Endothelial cell of umbilical vein (primary cell): ENCODE measurements at places on chromosomes 6 and 20. TPM values are rescaled to one million over a fixed set of nuclear protein-coding genes. Genes with fewer than 3 reads are reported as not detected.
A peak's percentile ranks its signal among the peaks of the same experiment; 100 is the strongest.

DNA sequence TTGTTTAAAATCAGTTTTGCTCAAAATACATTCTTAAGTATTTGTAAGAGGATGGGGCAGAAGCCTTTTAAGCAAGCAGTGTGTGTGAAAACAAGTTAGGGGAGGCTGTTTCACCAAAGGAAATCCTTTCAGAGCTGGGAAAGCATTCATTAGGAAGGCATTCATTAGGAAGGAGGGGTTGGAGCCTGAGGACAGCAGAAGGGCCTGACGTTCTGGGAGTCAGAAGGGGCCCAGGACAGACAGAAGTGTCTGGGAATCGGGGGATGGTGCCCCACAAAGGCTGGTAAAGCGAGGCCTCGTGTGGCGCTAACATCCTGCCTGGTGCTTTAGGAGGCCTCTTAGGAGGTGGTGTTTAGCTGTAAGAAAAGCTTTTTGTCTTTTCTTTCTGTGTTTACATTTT lies 80.6 kb upstream of the NXT1 start:
- peaks cover 17% of the 10 kb centered on the region for H3K4me1 ChIP-seq
- peak overlapping the region; percentile 76 for H3K27ac ChIP-seq
- no peaks in the 10 kb centered on the region for H3K36me3 ChIP-seq
- no peak overlapping the region for H3K4me3 ChIP-seq
- peak; percentile 91 for DNase-seq
- no peaks in the 10 kb centered on the region for H3K27me3 ChIP-seq

DNA sequence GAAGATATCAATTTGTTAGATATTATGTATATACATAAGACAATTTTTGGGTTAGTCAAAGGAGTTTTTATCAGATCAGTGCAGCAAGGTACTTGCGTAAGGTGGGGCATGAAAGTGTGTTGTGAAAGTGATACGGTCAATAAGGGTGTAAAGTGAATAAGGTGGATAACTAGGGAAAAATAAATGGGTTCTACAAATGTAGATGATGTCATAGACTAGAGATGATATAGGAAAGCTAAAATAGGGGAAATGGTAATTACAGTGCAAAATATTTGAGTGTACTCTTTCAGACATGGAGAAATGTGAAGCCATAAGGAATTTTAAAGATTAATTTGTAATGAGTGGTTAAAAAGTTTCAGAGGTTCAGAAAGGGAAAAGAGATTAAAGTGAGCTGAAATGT lies 180.6 kb upstream of the KHDRBS2 start:
- no peaks in the 10 kb centered on the region for H3K36me3 ChIP-seq
- no peak for DNase-seq
- H3K4me3 ChIP-seq = no peak overlapping the region
- no peak overlapping the region for H3K27ac ChIP-seq
- no peaks in the 10 kb centered on the region for H3K27me3 ChIP-seq
- H3K4me1 ChIP-seq = no peaks in the 10 kb centered on the region

Gene FOXQ1
- polyA plus RNA-seq = not detected in 2 replicates

DNA sequence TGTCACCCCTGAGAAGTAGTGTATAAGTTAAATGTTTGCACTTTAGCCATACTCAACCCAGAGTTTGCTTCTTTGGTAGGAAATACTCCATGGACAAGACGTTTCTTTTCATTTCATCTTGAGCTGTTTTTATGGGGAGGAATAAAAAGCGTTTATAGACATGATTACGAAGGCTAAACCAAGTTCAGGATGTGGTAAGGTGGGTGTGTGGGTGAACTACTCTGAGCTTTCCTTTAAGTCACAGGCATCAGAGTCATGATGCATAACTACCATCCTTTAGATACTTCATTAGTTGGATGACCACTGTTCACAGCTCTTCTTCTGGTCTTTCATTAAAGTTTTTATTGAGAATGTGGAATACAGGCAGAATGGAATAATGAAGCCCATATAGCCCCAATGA lies 48.9 kb downstream of the EBF4 start:
- no peak for DNase-seq
- H3K27me3 ChIP-seq = peaks cover 5% of the 10 kb centered on the region
- H3K4me3 ChIP-seq = no peak overlapping the region

GRCh38 chr20:16066571-16066970 lies 506.7 kb downstream of the KIF16B start:
- no peaks in the 10 kb centered on the region for H3K4me1 ChIP-seq
- DNase-seq = no peak
- no peaks in the 10 kb centered on the region for H3K27me3 ChIP-seq

GRCh38 chr6:13524801-13525508 lies 37.6 kb upstream of the GFOD1 start:
- peaks cover 41% of the 10 kb centered on the region for H3K4me1 ChIP-seq
- no peak overlapping the region for H3K4me3 ChIP-seq
- H3K36me3 ChIP-seq = no peaks in the 10 kb centered on the region
- no peak overlapping the region for H3K27ac ChIP-seq
- H3K27me3 ChIP-seq = no peaks in the 10 kb centered on the region
- peak; percentile 15 for DNase-seq

GRCh38 chr20:35039146-35039545 lies 53.5 kb downstream of the TRPC4AP start:
- no peaks in the 10 kb centered on the region for H3K4me1 ChIP-seq
- H3K27me3 ChIP-seq = no peaks in the 10 kb centered on the region
- H3K27ac ChIP-seq = no peak overlapping the region
- DNase-seq = no peak
- H3K36me3 ChIP-seq = peaks cover 20% of the 10 kb centered on the region

DNA sequence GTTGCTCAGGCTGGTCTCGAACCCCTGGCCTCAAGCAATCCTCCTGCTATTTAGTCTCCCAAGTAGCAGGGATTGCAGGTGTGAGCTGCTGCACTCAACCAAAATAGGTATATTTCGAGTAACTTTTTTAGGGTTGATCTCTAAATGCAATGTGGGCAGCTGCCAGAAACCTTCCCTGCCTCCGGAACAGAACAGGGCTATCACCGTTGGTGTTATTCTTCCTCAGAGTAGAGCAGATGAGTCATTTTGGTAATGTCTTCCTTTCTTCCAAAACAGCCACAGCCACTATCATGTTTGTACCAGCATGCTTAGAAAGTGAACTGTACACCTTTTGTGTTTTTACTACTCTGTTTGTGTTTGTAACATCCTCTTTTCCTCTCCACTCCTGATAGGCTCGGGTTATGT lies 44.1 kb downstream of the SNX9 start:
- H3K36me3 ChIP-seq = no peaks in the 10 kb centered on the region
- H3K27ac ChIP-seq = peak overlapping the region; percentile 28
- H3K4me1 ChIP-seq = peaks cover 35% of the 10 kb centered on the region
- DNase-seq = peak; percentile 81
- H3K4me3 ChIP-seq = no peak overlapping the region

GRCh38 chr20:39698752-39699151 lies 736.6 kb downstream of the DHX35 start:
- no peaks in the 10 kb centered on the region for H3K27me3 ChIP-seq
- H3K27ac ChIP-seq = no peak overlapping the region
- no peak overlapping the region for H3K4me3 ChIP-seq
- no peaks in the 10 kb centered on the region for H3K36me3 ChIP-seq
- DNase-seq = no peak

- H3K27me3 ChIP-seq = no peaks in the 10 kb centered on the region
- DNase-seq = no peak
- peak overlapping the region; percentile 77 for H3K27ac ChIP-seq
- peak overlapping the region; percentile 99 for H3K4me3 ChIP-seq
- peaks cover 5% of the 10 kb centered on the region for H3K4me1 ChIP-seq
- H3K36me3 ChIP-seq = peaks cover 8% of the 10 kb centered on the region
These were observed 523 bp downstream of the MRPS10 start for GRCh38 chr6:42217157-42217518.

Gene HLA-DOA
- not detected in 2 replicates for polyA plus RNA-seq

Gene BPI
- polyA plus RNA-seq = not detected in 2 replicates

DNA sequence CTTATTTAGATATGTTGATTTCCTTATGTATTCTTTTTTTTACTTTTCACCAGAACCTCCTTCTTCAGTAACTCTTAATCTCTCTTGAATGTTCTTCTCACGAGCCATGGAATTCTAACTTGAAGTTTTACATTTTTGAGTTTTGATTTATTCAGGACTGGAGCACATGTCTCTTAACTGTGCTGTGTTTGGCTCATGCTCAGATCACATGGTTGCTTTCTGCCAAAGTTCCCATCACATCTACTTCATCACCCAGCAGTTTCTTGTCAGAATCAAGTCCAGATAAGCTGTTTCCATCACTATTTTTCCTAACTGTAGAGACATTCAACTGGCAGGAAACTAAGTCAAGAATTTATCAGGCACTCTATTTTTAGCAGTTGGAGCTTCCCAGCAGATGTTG lies 31.7 kb downstream of the SLC35A1 start:
- H3K27ac ChIP-seq = no peak overlapping the region
- no peak for DNase-seq
- H3K27me3 ChIP-seq = no peaks in the 10 kb centered on the region

- no peaks in the 10 kb centered on the region for H3K36me3 ChIP-seq
- no peaks in the 10 kb centered on the region for H3K4me1 ChIP-seq
- H3K4me3 ChIP-seq = no peak overlapping the region
- H3K27ac ChIP-seq = no peak overlapping the region
- DNase-seq = no peak
These were observed 774.2 kb upstream of the FLRT3 start for GRCh38 chr20:15111654-15112053.

DNA sequence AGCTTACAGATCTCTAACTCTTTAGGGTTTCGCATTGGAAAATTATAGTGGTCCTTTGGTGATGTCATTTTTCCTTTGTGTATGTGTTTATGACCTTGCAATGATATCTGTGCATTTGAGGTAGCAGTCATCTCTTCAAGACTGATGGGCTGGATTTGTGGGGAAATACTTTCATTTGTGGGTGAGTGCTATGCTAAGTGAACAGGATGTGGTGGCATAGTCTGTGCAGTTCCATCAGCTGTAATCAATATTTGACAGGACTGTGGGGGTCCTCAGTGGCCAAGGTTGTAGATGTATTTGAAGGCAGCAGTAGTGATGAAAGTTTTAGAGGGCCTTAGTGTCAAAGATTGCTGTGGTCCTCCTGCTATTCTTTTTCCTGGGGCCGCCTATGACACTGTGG lies 79.5 kb downstream of the CYP39A1 start:
- H3K36me3 ChIP-seq = no peaks in the 10 kb centered on the region
- no peak for DNase-seq
- no peaks in the 10 kb centered on the region for H3K4me1 ChIP-seq

Gene SYNDIG1
- polyA plus RNA-seq = not detected in 2 replicates

DNA sequence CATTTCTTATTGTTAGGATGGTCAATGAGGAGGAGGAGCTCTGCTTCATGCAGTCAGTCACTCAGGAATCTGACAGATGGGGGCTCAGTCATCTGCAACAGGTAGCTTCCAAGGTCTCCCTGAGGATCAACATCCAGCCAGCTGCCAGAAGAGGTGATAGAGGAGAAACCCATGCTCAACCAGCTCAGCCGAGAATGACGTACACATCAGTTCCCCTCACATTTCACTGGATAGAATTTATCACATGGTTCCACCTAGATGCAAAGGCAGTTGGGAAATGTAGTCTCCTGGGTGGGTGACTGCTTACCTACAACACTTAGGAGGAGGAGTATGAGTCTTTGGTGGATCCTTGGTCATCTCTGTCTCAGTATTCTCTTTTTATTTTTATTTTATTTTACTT lies 144.5 kb downstream of the CEBPB start:
- H3K4me3 ChIP-seq = no peak overlapping the region
- no peaks in the 10 kb centered on the region for H3K4me1 ChIP-seq
- H3K27ac ChIP-seq = no peak overlapping the region
- H3K27me3 ChIP-seq = peaks cover 13% of the 10 kb centered on the region
- no peaks in the 10 kb centered on the region for H3K36me3 ChIP-seq

- H3K36me3 ChIP-seq = no peaks in the 10 kb centered on the region
- H3K27ac ChIP-seq = no peak overlapping the region
- DNase-seq = no peak
- no peaks in the 10 kb centered on the region for H3K4me1 ChIP-seq
- no peaks in the 10 kb centered on the region for H3K27me3 ChIP-seq
These were observed 497.1 kb upstream of the GJE1 start for GRCh38 chr6:141635621-141636020.

DNA sequence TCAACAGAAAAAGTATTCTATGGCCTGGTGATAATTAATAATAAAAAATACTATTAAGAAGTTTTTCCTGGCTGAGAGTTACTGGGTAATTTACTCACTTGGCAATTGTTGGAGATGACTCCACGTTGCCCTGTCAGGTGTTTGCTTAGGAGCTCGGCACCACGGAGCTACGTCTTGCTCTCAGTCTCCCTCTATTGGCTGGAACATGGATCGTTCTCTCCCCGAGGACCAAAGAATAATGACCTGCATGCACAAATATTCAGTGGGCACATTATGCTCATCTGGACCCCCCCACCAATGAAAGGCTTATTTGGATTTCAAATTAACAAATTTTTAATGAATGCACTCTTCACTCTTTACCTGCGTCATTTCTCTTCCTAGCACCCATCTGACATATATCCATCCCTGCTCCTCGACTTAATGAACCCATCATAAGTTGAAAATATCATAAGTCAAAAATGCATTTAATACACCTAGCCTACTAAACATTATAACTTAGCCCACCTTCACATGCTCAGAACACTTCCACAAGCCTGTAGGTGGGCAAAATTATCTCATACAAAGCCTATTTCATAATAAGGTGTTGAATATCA lies 71.0 kb upstream of the CD83 start:
- DNase-seq = peak; percentile 57
- no peak overlapping the region for H3K27ac ChIP-seq
- H3K36me3 ChIP-seq = no peaks in the 10 kb centered on the region
- H3K4me1 ChIP-seq = no peaks in the 10 kb centered on the region
- no peaks in the 10 kb centered on the region for H3K27me3 ChIP-seq

Gene RALGAPA2
- 8.1 and 10.0 TPM in 2 replicates for polyA plus RNA-seq

- H3K4me1 ChIP-seq = no peaks in the 10 kb centered on the region
- H3K27ac ChIP-seq = no peak overlapping the region
- DNase-seq = no peak
- no peak overlapping the region for H3K4me3 ChIP-seq
These were observed 156.5 kb upstream of the PRDM1 start for GRCh38 chr6:105929626-105930025.

Gene SPATS1
- not detected in 2 replicates for polyA plus RNA-seq

Gene MYT1
- not detected in 2 replicates for polyA plus RNA-seq

- H3K4me1 ChIP-seq = peaks cover 9% of the 10 kb centered on the region
- no peak for DNase-seq
- H3K27ac ChIP-seq = peak overlapping the region; percentile 89
- H3K36me3 ChIP-seq = no peaks in the 10 kb centered on the region
- H3K27me3 ChIP-seq = no peaks in the 10 kb centered on the region
These were observed 314 bp downstream of the FARS2 start for GRCh38 chr6:5261545-5262109.

Gene LTB
- 1.8 and 2.1 TPM in 2 replicates for polyA plus RNA-seq

GRCh38 chr6:12238219-12238618 lies 51.9 kb upstream of the EDN1 start:
- peaks cover 4% of the 10 kb centered on the region for H3K4me1 ChIP-seq
- H3K36me3 ChIP-seq = no peaks in the 10 kb centered on the region
- no peaks in the 10 kb centered on the region for H3K27me3 ChIP-seq
- no peak overlapping the region for H3K27ac ChIP-seq
- H3K4me3 ChIP-seq = no peak overlapping the region

Gene ANKS1A
- polyA plus RNA-seq = 6.7 and 8.9 TPM in 2 replicates

Gene CNPY3
- 40.8 and 46.4 TPM in 2 replicates for polyA plus RNA-seq

Gene CST4
- polyA plus RNA-seq = not detected in 2 replicates
